ENCODE measurements at places on chromosomes 6 and 20. TPM values are rescaled to one million over a fixed set of nuclear protein-coding genes. Genes with fewer than 3 reads are reported as not detected.

The MRAP2 gene
- 0.16 TPM for total RNA-seq

DNA sequence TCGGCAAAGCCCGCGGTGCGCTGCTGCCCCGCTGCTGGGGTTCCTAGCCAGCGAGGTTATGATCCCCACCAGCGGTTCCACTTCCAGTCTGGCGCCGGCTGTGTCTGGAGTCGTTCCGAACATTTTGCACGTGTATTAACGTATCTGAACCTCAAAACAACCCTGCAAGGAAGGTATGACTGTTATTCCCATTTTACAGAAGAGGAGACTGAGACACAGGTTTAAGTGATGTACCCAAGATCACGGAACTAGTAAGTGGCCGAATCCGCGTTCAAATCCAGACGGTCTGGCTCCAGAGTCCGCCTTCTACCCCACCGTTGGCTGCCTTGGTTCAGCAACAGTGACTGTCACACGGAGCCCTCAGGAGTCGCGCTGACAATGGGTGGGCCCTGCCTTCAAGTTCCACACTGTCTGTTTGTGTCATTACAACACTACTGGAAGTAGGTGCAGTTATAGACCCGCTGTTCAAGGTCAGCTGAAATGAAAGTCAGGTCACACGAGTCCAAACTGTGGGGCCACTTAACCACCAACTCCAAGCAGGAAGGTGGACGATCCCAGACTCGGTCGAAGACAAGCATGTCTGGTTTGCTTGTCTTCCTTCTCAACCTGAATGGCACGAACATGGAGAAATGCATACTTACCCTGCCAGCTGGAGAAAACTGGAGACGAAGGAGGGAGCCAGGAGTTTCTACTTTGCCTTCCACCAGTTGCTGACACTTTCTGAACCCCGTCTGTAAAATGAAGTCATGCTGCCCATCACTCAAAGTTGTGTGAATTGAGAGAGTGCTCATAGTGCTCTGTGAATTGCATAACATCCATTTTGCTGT lies 803 bp upstream of the SRXN1 start:
- H3K4me3 ChIP-seq, result peak overlapping the region; percentile 72
- H3K4me1 ChIP-seq, result peaks cover 16% of the 10 kb centered on the region
- peak overlapping the region; percentile 87 for H3K27ac ChIP-seq
- no peak for DNase-seq
- no peaks in the 10 kb centered on the region for H3K36me3 ChIP-seq

The LTA gene
- not detected for total RNA-seq

The SIGLEC1 gene
- total RNA-seq, result 9.9 TPM

GRCh38 chr6:36724514-36725390 lies 27.1 kb downstream of the RAB44 start:
- no peak overlapping the region for H3K27ac ChIP-seq
- H3K4me3 ChIP-seq, result no peak overlapping the region
- no peaks in the 10 kb centered on the region for H3K36me3 ChIP-seq
- H3K4me1 ChIP-seq, result no peaks in the 10 kb centered on the region
- H3K27me3 ChIP-seq, result no peaks in the 10 kb centered on the region

DNA sequence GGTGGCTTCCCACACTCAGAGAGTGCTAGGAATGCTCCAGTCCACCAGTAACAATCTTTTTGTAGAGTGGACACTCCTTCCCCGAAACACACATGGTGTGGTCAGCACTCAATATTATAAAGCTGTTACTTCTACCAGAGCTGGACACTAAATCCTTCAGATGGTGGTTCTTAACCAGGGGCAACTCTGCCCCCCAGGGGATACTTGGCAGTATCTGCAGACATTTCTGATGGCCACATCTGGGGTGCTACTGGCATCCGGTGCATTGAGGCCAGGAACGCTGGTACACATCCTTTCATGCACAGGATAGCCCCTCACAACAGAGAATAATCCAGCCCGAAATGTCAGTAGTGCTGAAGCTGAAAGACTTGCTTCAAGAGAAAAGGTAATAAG lies 124.4 kb downstream of the NFATC2 start:
- H3K27ac ChIP-seq, result no peak overlapping the region
- no peaks in the 10 kb centered on the region for H3K36me3 ChIP-seq
- DNase-seq, result no peak
- H3K4me1 ChIP-seq, result peaks cover 2% of the 10 kb centered on the region

DNA sequence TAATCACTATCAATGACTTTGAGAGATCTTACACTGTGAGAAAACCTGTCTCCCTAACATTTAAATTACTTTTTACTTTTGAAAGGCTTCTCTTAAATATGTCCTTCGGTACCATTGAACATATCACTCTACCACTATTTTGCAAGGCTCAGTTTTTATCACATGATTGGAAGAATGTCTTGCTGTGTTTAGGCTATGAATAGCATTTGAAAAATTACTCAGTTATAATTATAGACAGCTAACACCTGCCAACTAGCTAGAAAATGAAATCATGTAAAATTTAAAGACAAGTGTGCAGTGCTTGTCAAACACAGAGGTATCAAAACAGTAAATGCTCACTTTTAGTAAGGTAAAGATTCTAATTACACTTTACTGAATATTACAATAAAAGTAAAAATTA lies 11.0 kb downstream of the SESN1 start:
- no peak overlapping the region for H3K27ac ChIP-seq
- DNase-seq, result no peak
- H3K4me3 ChIP-seq, result no peak overlapping the region
- H3K4me1 ChIP-seq, result no peaks in the 10 kb centered on the region
- H3K27me3 ChIP-seq, result no peaks in the 10 kb centered on the region

- H3K27me3 ChIP-seq, result no peaks in the 10 kb centered on the region
- DNase-seq, result no peak
- no peak overlapping the region for H3K4me3 ChIP-seq
- H3K4me1 ChIP-seq, result no peaks in the 10 kb centered on the region
- no peak overlapping the region for H3K27ac ChIP-seq
- no peaks in the 10 kb centered on the region for H3K36me3 ChIP-seq
Measured at GRCh38 chr6:130143709-130144108, 79.0 kb downstream of the SAMD3 start.

The GHRH gene
- total RNA-seq, result not detected

- H3K4me3 ChIP-seq, result no peak overlapping the region
- no peak for DNase-seq
- H3K27ac ChIP-seq, result no peak overlapping the region
- H3K4me1 ChIP-seq, result no peaks in the 10 kb centered on the region
Measured at GRCh38 chr6:118220429-118221128, 313.5 kb downstream of the SLC35F1 start.

The FOXC1 gene
- total RNA-seq, result 3.0 TPM

DNA sequence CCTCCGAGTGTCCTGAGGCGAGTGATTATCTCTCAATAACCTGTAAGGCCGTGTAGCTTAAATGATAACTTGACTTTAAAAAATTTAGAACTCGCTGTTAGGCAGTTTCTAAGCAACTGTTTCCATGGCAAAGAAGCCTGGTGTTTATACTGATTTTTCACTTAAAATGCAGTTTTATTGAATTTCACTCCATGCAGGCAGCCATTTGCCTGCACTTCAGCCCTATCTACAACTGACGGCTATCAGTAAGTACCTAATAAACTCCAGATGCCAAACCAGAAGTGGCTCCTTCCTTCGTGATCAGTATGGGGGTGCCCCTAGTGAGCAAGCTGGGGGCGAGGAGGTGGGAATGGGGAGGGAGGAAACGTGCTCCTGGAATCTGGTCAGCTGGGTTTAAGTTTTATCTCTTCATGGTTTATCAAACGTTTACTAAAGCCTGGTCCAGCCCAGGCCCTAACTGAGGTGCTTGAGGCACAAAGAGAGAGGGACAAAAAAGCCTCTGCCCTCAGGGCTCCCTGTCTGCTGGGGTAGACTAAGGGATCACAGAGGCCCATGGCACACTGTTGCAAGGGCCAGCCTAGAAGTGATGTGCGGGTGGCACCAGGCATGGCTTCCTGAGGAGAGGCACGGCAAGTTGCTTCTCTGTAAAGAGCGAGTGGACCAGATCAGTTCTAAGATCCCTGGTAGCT lies 45.5 kb downstream of the TTI1 start:
- H3K36me3 ChIP-seq, result no peaks in the 10 kb centered on the region
- peak overlapping the region; percentile 29 for H3K27ac ChIP-seq
- no peaks in the 10 kb centered on the region for H3K27me3 ChIP-seq

- H3K27ac ChIP-seq, result no peak overlapping the region
- no peaks in the 10 kb centered on the region for H3K36me3 ChIP-seq
- H3K27me3 ChIP-seq, result no peaks in the 10 kb centered on the region
Measured at GRCh38 chr6:55277646-55278045, 49.6 kb upstream of the GFRAL start.

GRCh38 chr6:75488033-75488432 lies 5.6 kb downstream of the FILIP1 start:
- no peak for DNase-seq
- H3K36me3 ChIP-seq, result no peaks in the 10 kb centered on the region
- no peaks in the 10 kb centered on the region for H3K27me3 ChIP-seq
- H3K4me3 ChIP-seq, result peak overlapping the region; percentile 63

DNA sequence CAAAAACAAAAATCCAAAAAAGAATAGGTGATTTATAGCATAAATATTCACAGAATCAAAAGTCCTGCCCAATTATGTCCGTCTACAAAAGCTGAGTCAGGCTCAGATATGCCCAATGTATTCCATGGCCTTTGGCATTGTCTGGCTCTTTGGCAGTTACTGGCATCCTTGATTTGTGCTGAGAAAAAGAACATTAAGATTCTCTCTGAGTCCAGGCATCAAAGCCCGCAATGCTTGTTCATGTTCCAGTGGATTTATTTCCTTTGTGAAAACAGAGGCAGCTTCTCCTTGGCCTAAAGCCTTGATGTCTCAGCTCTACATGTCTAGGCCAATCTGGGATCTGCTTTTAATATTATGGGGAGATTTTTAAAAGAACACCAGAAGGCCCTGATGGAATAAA lies 76.1 kb upstream of the SLC4A11 start:
- H3K27me3 ChIP-seq, result no peaks in the 10 kb centered on the region
- H3K4me3 ChIP-seq, result no peak overlapping the region
- DNase-seq, result no peak
- H3K27ac ChIP-seq, result no peak overlapping the region

GRCh38 chr20:33076662-33077372 lies 2.6 kb upstream of the BPIFB4 start:
- no peaks in the 10 kb centered on the region for H3K36me3 ChIP-seq
- no peak overlapping the region for H3K4me3 ChIP-seq
- H3K4me1 ChIP-seq, result no peaks in the 10 kb centered on the region
- no peak overlapping the region for H3K27ac ChIP-seq
